ENCODE measurements at places on chromosomes 4 and X.

DNA sequence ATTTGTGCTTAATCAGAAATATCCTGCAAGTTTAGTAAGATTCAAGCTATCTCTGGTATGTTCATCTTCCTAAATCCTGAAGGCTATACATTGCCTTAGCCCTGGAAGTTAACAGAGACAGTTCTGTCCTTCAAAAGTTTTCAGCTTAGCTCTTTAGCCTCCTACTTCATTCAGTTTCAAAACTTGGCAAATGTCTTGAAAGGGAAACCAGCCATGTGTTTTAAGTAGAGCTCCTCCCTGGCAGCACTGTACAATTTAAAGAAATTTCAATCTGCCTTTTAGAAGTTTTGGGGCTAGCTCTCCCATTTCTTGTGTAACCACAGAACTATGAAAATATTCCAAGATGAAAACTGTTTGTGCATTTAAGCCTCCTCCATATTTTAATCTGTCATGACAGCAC is 47.0 kb downstream of the FANCB start:
- DNase-seq = no peak

GRCh38 chr4:13860126-13860525 is 232.6 kb upstream of the BOD1L1 start:
- no peak for DNase-seq

DNA sequence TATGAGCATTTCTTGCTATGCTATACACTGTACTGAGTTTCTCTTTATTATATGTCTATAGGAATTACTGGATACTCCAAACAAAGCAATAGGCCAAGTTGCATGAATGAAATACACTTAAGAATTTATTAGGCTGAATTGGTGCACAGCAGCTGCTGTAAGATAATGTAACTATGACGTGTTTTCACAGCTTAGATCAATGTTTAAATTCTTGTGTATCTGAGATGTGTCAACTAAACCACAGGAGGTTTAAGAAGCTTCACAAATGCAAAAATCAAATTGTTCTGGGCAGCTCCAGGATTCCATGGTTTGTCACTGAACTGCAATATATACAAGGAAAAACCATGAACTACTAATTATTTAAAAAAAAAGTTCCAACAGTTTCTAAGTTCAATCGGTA is 156.7 kb downstream of the MAPK10 start:
- no peak for DNase-seq

DNA sequence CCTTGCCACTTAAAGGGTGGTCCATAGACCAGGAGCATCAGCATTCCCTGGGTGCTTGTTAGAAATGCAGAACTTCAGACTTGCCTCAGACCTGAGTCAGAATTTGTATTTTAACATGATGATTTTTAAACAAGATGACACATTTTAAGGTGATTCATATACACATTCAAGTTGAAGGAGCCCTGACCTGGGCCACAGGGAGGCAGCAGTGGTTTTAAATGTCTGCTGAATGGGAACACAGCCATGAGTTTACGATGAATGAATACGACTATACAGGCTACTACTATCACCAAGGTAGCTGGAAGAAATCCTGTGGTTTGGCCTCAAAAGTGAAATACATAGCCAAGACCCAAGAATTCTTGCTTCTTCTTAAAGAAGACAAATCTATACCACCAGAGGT is 2.9 kb downstream of the HDAC8 start:
- DNase-seq = no peak

DNA sequence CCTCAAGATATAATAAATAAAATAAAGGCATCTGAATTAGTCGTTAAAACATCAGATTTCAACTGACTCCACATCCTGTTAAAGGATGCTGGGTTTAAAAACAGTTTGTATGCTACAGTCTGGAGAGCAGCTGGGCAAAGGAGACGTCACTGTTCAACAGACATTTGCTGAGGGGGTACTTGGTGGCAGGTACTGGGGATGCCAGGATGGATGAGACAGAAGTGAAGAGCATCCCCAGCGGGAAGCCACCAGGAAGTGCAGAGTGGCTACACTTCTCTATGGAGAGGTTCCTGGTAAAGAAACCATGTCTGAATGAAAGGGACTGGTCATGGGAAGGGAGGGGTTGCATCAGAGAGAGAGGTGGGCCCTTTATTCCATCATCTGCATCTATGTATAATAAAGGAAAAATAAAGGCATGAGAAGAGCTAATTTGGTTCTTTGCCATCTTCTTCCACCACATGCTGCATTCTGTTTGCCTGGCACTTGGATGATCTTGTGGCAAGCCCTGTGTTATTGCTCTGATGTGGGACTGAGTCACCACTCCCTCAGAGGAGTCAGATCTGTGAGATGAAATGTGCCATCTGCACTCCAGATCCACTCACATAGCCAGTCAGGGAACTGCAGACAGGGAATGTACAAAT is 145.0 kb downstream of the SOWAHB start:
- no peak for DNase-seq

DNA sequence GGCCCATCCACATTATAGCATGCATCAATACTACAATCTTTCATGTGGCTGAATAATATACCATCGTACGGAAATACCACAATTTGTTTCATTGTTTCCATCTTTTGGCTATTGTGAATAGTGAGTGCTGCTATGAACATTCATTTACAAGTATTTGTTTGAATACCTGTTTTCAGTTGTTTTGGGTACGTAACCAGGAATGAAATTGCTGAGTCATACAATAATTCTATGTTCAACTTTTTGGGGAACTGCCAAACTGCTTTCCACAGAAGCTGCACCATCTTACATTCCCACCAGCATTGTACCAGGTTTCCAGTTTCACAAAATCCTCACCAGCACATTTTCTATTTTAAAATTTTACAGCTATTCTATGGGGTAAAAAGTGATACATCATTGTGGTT is 28.5 kb upstream of the MANBA start:
- no peak for DNase-seq

- DNase-seq = no peak
Measured at GRCh38 chrX:80120335-80120734, 105.8 kb downstream of the TBX22 start.

- DNase-seq = no peak
Measured at GRCh38 chr4:111213531-111213930, 590.7 kb upstream of the PITX2 start.

GRCh38 chr4:25694466-25694865 is 38.8 kb downstream of the SLC34A2 start:
- DNase-seq = no peak

DNA sequence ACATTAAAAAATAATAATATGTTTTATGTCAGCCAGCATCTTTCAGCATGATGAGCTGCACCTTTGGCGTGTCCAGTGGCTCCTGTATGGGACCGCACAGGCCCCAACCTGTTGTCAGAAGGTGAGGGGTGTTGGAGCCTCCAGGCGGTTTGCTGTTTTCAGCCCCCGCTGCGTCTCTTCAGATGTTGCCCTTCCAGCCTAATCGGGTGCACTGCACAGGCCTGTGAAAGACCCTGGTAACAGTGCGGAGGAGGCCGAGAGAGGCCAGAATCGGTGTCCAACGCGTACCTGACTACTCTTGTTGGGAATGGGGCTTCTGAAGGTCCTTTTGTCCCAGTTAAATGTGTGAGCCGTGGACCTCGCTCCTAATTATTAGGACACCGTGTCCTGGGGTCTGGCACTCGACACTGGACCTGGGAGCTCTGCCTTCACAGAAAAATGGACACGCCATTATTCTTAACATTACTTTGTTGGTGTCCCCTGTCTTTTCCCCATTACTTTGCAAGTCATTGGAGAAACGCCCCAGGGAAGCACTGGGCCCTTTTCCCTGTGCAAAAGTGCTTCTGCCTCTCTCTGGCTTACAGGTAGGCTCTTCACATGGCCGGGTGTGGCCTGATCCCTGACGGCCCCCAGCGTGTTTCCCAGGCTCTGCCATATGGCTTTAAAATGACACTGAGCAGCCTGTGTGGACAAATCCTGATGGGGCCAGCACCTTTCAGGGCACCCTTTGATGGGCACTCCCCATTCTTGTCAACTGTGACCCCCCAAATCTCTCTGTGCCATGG is 51.2 kb downstream of the TBC1D14 start:
- DNase-seq = no peak

DNA sequence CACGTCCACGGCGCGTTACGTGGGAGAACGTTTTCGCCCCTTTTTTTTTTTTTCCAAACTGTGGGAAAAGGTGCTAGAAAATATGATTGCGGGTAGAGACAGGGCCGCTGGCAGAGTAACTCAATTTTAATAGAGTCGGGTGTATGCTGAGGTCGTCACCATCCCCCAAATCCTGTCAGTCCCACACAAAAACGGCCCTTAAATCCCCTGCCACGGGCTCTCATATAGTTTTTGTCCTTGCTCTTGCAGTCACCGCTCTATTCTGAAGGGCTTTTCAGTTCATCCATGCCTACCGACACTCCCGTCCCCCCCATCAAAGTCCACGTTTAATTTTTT is 796 bp upstream of the MED14 start:
- DNase-seq = no peak

- no peak for DNase-seq
Measured at GRCh38 chr4:177557416-177557815, 115.2 kb upstream of the AGA start.

DNA sequence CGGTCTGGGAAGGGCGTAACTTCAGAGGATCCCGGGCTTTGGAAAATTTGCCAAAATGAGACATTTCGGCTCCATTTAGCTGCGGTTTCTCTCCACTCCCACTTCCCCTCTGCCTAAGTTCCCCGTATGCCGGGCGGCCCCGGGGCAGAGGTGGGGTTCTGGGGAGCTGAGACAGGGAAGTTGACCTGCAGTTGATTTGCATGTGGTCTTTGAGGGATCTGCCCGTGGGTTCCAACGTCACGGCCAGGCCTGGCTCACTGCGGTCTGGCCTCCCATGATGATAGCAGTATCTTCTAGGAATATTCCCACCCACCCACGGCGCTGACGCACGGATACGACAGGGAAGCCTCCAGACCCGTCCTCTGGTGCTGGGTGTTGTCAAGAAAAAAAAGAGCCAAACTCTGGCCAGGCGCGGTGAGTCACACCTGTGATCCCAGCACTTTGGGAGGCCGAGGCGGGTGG is 27.3 kb upstream of the CRLF2 start:
- DNase-seq = no peak

- DNase-seq = no peak
Measured at GRCh38 chr4:83855044-83855443, 319.1 kb downstream of the GPAT3 start.

DNA sequence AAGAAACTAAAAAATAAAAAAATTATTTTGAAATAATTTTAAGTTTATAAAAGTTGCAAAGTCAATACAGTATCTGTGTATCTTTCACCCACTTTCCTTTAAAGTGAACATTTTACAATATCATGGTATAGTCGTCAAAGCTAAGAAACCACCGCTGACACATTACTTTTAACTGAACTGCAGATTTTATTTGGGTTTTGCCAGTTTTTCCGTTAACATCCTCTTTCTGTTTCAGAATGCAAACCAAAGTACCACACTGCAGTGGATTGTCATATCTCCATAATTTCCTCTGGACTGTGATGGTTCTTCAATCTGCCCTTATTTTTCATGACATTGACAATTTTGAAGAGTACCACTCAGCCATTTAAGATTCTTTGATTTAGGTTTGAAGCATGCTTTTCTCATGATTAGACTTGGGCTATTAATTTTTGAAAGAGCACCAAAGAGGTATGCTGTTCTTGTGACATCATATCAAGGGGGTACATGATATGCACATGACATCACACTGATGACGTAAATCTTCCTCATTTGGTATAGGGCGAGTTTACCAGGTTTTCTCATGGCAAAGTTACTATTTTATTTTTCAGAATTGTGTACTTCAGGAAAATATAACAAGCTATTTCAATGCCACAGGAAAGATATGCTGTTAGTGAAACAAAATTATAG is 3.6 kb upstream of the CXCL1 start:
- DNase-seq = no peak

- DNase-seq = no peak
Measured at GRCh38 chr4:83828601-83829000, 292.7 kb downstream of the GPAT3 start.

DNA sequence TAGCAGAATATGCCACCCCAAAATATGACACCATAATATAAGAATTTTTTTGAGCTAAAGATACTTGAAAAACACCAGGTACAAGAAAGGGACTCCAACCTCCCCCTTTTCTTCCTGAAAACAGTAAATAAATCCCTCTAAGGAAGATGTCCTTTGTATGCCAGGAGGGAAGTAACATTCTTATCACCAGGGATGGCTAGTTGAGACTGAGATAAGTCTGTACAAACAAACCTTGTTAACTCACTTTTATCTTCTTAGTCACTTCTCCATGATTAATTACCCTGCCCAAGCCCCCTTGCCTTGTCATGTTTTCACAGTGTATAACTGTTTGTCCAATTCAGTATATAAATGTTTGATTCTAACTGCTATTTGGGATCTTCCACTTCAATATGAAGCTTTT is 888.0 kb downstream of the PCDH18 start:
- no peak for DNase-seq

- no peak for DNase-seq
Measured at GRCh38 chr4:10354225-10354624, 103.0 kb downstream of the ZNF518B start.

DNA sequence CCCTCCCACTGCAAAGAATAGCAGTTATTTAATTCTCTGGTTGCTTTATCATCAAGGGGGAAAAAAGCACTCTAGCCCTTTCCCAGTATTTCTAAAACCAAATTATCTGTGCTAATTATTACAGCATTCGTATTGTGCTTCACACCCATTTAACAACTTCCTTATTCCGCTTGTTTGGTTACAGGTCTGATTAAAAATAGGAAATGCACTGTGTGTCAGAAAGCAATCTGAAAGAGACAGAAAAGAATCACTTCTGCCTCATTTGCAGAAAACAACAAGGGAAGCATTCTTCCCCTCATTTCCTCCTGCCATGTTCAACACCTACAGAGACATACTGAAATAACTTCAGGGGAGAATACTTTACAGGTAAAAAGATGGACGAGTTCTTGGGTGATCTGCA is 114.9 kb upstream of the MAP3K15 start:
- DNase-seq = no peak

DNA sequence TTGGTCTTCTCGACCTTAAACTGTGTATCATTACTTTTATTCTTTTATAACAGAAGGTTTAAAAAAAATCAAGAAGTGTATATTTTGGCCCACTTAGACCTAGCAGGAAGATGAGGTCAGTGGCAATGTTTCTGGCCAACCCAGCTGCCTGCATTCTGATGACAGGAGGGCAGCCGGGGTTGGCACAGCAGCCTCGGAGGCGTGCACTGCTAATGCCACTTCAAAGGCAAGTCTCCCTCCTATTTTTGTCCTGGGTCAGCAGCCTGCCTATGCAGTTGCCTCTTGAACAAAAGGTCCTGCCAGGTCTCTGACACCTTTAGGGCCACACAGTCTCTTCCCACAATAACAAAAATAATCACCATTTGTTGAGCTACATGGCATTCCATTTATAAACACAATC is 89.4 kb upstream of the MYOZ2 start:
- no peak for DNase-seq

- DNase-seq = no peak
Measured at GRCh38 chr4:25088093-25088952, 57.6 kb upstream of the LGI2 start.

GRCh38 chr4:145176641-145177432 is 3.6 kb downstream of the OTUD4 start:
- DNase-seq = no peak

DNA sequence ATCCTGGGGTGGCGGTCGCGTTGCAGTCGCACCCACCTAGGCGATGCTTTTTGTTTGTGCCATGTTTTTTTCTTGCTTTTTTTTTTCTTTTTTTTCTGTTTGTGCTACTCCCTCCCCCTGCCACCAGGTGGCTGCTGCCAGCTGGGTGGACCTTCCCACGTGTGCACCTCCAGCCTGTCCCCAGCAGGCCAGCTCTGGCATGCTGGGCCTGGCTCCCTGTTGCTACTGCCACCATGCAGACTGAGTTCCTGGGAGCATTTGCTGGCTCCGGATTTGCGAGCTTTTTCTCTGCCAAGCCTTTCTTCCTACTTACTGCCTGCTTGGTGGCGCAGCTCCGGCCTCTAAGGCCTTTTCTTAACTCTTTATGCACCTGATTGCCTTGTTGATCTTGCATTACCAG is 161.2 kb upstream of the WDFY3 start:
- no peak for DNase-seq

Measured in activated CD8-positive, alpha-beta memory T cell treated with anti-CD3 and anti-CD28 coated beads for 1 hour (primary cell).